Activated CD4-positive, alpha-beta T cell treated with anti-CD3 and anti-CD28 coated beads for 36 hours (primary cell): ENCODE measurements at places on chromosomes 1 and 21.

GRCh38 chr1:95780836-95781235 lies 546.8 kb downstream of the RWDD3 start:
- DNase-seq = no peak

- no peak for DNase-seq
Measured at GRCh38 chr1:56931211-56931610, 34.6 kb downstream of the C8B start.

DNA sequence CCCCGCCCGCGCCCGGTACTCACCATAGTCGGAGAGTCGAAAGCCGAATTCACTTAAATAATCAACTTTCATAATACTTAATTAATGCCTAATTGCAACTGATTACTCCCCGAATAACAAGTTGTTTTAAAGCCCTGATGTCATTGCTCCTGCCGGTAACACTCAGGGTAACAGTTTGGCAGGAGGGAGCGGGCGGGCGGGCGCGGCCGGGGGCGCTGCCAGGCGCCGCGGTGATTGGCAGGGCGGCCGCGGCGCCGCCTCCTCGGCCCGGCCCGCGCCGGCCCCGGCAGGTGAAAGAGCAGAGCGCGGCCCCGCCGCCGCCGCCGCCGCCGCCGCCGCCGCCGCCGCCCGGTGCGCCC lies 102.2 kb downstream of the CASZ1 start:
- DNase-seq = peak; percentile 76

GRCh38 chr1:76607717-76608116 lies 259.6 kb upstream of the ST6GALNAC5 start:
- DNase-seq = no peak

GRCh38 chr1:30419831-30420230 lies 303.6 kb downstream of the MATN1 start:
- DNase-seq = no peak
